ENCODE measurements at places on chromosomes 2 and 18. TPM values are rescaled to one million over a fixed set of nuclear protein-coding genes. Genes with fewer than 3 reads are reported as not detected.

The RAB27B gene
- total RNA-seq = 1.6 TPM

The SPR gene
- 22.7 TPM for total RNA-seq

The CRYGC gene
- total RNA-seq = not detected

The EFHD1 gene
- total RNA-seq = 3.6 TPM

The TUBA3D gene
- total RNA-seq = not detected

The IL1R1 gene
- total RNA-seq = 14.4 TPM

The MYO1B gene
- total RNA-seq = 238 TPM

DNA sequence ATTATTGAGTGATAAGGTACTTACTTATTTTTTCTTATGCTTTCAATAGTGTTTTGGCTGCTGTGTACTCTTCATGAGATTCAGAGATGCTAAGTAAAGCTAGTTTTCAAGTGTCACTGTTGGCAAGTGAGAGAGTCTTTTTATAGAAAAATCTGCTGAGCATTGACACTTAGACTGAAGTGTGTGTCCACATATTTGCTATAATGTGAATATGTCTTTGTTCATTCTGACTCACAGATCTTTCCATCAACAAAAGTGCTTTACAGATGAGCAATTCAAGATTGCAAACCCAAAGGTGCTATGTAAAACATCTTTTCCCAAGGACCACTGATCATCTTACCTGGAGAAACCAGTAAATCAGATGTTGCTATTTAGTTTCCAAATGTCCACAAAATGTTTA, 410.6 kb upstream of the FIGN start:
- DNase-seq = no peak

- no peak for DNase-seq
Observed at GRCh38 chr2:3774336-3774735, 71.0 kb downstream of the DCDC2C start.

GRCh38 chr2:231604101-231604684, 11.5 kb downstream of the TEX44 start:
- DNase-seq = peak; percentile 45

DNA sequence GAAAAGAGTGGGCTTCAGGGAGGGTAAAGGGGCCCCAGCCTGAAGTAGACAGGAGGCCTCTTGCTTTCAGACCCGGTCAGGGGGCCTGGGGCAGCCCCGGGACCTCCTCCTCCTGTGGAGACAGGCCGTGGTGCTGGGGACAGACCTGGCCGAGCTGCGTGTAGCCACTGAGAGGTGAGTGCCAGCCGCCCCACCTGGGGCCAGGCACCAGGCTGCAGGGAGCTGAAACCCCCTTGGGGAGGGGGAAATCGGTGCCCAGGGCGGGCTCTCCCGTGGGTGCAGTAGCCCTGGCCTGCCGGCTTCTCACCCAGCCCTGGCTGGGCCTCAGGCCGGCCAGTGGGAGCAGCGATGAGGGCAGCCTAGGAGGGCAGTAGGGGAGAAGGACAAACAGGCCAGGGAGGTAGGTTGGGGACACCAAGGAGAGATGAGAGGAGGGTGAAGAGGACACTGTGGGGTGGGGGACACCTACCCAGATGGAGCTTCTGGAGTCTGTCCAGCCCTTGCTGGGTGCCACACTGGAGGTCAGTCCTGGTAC, 24.0 kb downstream of the CROCC2 start:
- DNase-seq = no peak

- DNase-seq = peak; percentile 78
Observed at GRCh38 chr18:61589724-61590065, 256.5 kb downstream of the CDH20 start.

DNA sequence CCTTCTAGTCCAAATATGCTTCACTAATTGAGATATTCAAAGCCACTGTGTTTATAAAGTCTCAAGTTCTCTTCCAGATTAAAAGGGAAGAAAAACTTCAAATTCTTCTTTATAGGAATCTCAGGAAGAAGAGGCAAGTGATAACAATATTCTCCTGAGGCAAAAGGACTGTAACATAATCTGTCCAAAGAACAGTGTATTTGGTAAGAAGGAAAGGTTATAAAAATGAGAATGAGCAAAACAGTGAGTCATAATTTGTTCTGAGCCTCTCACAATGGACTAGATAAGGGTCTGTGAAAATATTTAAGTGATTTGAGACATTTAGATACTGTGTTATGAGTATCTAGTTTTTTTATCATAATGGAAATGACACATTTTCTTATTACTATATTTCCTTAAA, 44.3 kb downstream of the SNRPD1 start:
- DNase-seq = peak; percentile 24

- DNase-seq = no peak
Observed at GRCh38 chr2:132754867-132755472, 85.0 kb upstream of the LYPD1 start.

- DNase-seq = no peak
Observed at GRCh38 chr2:165044505-165045303, 89.4 kb upstream of the SLC38A11 start.

GRCh38 chr2:177909962-177910361, 162.6 kb downstream of the PDE11A start:
- DNase-seq = no peak
